ENCODE measurements at places on chromosomes 3 and 15.

- DNase-seq, result no peak
Observed at GRCh38 chr3:71112576-71112975, 471.0 kb downstream of the FOXP1 start.

DNA sequence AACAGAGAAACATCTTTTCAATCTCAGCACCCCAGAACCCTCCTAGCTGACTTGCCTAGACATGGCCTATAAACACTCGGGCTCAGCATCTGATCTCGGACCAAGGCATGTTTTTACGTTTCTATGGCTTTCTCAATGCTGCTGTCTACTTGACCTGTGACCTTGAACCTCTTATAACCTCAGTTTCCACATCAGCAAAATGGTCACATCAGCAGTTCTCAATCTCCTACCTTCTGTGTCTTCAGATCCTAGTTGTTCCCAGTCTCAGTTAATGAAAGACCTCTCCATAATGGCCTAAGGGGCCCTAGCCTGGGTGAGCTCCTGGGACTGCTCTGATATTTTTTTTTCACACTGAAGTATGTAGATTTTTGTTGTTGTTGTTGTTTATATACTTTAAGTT is 39.6 kb downstream of the SSUH2 start:
- no peak for DNase-seq

- DNase-seq, result no peak
Observed at GRCh38 chr3:132593241-132593946, 3.7 kb upstream of the ACKR4 start.

GRCh38 chr3:107988460-107989175 is 102.2 kb downstream of the CD47 start:
- DNase-seq, result no peak

DNA sequence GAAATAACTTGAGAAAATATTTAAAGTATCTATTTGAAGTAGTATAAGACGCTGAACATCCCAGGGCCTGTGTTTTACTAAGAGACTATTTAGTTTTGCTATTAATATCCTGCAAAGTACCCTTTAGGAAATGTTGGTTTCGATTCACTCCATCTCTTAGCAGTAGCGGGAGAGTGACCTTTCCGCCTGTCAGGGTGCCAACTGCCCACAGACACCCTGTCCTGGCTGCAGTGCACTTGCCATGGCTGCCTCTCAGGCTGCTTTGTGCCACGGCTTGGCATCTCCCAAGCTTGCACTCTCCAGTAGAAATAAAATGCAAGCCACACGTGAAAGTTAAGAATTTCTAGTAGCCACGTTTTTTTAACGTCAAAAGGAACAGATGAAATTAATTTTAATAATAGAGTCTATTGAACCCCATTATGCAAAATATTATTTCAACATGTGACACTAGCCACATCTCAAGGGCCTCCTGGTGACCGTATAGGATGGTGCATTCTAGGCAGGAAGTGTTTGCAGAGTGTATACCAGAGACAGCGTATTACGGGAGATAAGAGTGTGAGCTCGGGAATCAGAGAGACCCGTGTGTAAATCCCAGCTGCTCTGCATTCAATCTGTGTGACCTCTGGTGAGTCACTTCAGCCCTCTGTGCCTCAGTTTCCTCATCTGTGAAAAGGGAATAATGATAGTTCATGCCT is 19.8 kb downstream of the ADAMTS9 start:
- DNase-seq, result no peak

DNA sequence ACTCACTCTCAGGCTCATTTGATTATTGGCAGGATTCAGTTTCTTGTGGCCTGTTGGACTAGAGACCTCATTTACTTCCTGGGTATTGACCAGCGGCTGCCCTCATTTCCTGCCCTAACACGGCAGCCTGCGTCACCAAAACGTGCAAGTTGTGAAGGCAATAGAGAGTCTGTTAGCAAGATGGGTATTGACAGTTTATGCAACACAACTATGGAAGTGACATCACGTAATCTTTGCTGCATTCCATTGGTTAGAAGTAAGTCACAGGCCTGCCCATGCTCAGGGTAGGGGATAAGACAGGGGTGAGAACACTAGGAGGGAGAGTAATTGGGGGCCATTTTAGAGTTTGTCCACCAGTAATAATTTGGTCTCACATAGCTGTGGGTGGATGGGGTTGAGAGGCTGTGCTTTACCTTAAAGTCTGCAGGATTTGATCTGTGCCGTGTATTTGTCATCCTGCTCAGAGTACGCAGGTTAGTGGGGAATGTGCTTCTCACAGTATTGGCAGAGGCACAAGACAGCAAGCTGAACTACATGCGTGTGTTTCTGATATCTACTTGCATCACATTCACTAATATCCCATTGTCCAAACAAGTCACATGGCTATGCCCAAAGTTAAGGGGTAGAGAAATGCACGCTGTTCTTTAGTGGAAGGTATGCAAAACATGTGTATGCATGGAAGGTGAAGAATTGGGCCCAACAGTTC is 83.3 kb downstream of the EDEM1 start:
- DNase-seq, result no peak

Measured in HCT116 (cell line).